ENCODE measurements at places on chromosomes 2 and 18.

DNA sequence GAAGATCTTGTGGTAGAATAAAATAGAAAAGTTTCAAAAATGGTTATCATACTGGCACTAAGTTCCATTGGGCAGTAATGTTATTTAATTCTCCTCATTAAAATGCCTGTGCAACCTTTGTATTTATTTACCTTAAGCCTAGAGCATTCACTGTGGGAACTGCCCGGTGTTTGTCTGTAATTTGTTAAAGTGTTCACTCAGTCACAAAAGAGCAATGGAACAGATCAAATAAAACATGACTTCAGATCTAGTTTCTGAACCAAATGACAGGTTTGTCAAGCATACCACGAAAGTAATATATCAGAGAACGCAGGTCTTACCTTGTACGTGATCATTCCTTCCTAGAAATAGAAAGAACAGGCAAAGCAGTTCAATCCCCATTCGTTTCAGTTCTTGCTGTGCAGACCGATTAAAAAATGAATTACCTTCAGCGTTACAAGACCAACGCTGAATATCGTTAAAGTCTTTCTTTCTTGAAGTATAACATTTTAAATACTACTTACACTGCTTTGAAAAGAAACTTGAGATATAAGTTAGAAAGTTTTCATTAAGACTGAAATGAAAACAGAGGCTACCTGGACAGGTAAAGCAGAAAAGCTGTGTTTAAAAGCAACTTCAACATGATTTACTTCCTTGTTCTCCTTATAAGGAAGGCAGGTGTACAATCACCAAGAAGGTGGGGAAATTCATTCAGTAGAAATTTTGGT lies at the start of gene ITGB6:
Gene ITGB6, minus strand, starts transcription at position 590 of the 707 bp plus-strand sequence. Its CDS starts 209 bp downstream, at position 381.
- no peak for DNase-seq

- no peak for DNase-seq
Measured at GRCh38 chr18:64219517-64219916, 70.6 kb upstream of the LINC00305 start.

DNA sequence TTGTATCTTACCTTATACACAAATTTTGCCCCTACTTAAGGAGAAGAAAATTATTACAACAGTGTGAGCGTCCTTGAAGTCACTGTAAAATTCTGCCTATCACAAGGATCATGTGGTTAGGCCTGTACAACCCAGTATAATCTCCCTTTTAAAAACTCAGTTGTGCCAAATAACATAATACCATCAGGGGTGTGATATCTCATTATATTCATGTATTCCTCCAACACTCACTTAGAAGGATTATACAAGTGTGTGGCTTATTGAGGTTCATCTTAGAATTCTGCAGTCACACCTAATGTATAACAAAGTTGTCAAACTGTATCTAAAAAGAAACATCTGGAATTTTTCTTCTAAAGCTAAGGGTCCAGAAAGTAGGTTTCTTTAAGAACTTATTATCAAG lies 998.8 kb upstream of the LRRTM1 start:
- no peak for DNase-seq

DNA sequence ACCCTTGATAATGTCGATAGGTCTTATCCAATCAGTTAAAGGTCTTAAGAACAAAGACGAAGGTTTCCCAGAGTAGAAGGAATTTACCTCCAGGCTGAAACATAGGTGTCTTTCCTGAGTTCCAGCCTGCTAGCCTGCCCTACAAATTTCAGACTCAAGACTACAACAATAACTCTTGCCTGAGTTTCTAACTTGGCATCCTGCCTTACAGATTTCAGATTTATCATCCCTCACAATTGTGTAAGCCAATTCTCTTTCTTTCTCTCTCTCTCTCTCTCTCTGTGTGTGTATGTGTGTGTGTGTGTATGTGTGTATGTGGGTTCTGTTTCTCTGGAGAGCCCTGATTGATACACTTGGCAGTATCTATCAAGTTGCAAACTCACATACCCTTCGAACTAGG lies 37.2 kb upstream of the B4GALT6 start:
- no peak for DNase-seq

GRCh38 chr2:100818606-100819369 lies 1.2 kb upstream of the NPAS2 start:
- peak; percentile 3 for DNase-seq

- DNase-seq, result no peak
Measured at GRCh38 chr2:190412966-190413365, 4.8 kb downstream of the MFSD6 start.

GRCh38 chr2:36753706-36754221 lies 57.3 kb downstream of the VIT start:
- DNase-seq, result no peak

DNA sequence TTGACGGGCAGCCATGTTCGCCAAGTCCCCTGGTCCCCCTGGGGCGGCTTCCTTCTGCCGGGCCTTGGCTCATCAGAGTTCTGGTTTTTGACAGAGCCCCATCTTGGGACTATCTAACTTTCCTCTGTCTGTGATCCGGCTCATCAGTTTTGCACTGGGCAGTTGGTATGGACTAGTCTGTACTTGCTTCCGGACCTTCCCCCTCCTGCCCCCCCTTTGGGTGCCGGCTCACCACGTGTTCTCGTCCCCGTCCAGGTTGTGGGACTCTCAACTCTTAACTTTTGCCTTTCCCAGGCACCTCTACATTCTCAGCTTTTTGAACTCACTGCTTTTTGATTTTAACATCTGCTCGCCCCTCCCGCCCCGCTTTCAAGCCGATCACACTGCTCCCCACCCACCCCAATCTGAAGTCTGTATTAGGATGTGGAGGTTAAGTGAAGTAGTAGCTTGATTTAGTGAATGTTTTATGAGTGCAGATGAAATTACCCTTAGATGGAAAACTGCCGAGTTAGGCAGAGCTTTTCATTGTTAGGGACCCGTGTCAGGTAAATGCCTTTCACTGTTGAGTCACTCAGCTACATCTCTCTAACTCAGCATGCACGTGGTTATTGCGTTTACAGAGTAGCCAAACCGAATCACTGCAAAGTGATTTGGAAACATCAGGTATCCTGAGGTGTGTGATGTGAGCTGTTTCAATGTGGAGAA lies 874 bp downstream of the WDR43 start:
- DNase-seq, result no peak

GRCh38 chr2:98269830-98270229 lies 76.4 kb upstream of the CNGA3 start:
- no peak for DNase-seq

DNA sequence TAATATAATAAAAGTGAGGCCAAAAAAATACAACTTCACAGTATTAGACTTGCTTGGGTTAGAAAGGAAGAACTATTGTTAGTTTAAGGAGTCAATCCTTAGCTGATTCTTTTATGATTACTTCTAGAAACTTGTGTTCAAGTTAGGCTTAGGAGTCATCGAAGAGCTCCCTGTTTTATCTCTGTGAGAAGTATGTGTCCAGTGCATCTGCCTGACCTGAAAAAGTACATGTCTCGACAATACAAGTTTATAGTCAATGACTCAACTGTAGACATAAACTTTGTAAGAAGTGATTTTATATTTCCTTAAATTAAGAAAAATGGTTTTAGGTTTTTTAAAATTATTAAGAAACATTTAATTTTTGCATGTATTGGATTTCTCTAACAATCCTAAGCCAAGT lies 571.2 kb downstream of the ZEB2 start:
- DNase-seq, result no peak

DNA sequence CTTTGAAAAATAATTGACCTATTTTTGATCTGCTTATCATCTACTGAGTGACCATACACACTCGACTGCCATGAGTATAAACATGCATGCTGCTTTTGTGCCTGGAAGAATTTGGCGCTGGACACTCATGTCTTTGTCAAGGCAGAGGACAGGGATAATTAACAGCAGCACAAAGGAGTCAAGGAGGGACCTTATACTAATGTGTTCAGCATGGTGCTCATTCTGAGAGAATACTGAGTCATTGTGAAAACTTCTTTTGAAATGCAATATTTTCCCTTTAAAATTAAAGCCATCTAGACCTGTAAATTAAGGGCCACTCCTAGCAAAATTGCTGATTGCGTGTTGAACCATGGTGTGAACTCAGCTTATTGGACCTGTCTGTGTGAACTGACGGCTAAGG lies 116.3 kb downstream of the ZNF532 start:
- no peak for DNase-seq

- DNase-seq, result no peak
Measured at GRCh38 chr2:200341376-200341775, 34.9 kb downstream of the SPATS2L start.

DNA sequence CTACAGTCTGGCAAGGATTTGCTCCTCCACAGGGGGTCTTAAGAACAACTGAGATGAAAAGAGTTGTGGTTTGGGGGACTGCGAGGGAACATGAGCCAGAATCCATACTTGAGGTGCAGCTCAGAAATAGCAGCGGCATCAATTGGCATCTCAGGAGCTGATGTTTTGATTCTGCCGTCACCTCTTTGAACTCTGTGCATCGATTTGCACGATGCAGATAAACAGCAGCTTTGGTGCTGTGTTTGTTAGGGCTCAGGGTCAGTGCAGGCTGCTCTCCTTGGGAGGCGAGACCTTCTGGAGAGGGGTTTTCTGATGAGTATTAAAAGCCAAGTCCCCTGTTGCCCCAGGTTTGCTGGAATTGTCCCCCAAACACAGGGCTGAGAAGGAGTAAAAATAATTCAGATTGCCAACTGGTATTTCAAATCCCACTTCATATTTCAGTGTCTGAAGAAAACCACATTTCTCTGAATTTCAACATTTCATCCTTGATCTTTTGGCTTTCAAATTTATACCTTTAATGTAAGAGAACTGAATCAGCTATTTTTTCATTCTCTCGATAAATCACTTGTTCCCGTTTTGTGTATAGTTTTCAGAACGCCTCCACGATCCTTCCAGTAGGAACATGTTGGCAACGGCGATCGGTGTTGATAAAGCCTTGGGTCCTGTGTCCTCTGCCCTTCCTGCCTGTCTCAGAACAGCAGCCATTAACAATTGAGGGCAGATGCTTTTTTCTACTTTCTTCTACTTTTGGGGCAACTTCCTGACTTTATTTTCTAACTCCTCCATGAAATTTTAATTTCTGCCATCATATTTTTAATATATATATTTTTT lies 65.0 kb downstream of the RAB31 start:
- no peak for DNase-seq

- DNase-seq, result no peak
Measured at GRCh38 chr18:79771446-79772107, 26.2 kb upstream of the KCNG2 start.

DNA sequence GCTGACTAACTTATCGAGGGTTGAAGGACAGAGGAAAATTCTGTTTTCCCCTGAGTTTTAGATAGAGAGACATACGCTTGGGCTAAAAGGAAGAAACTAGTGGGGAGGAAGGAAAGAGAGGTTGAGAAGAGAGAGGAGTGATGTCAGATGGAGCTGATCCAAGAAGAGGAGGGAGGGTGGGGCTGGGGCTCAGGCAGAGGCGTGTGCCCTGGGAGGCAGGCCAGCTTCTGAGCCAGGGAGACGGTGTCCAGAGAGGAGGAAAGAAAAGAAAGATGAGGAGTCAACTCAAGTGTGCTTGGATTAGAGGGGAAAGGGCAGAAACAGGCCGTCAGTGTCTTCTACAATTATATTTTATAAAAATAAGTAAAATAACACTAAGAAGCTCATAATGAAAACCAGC lies 56.2 kb downstream of the EMILIN2 start:
- DNase-seq, result no peak

- DNase-seq, result no peak
Measured at GRCh38 chr2:15735484-15736326, 144.0 kb downstream of the DDX1 start.

GRCh38 chr18:24561369-24561965 lies 101.0 kb downstream of the HRH4 start:
- DNase-seq, result no peak

GRCh38 chr2:153834662-153835061 lies 37.1 kb upstream of the GALNT13 start:
- no peak for DNase-seq

- DNase-seq, result no peak
Measured at GRCh38 chr2:16135196-16135912, 195.0 kb downstream of the MYCN start.

DNA sequence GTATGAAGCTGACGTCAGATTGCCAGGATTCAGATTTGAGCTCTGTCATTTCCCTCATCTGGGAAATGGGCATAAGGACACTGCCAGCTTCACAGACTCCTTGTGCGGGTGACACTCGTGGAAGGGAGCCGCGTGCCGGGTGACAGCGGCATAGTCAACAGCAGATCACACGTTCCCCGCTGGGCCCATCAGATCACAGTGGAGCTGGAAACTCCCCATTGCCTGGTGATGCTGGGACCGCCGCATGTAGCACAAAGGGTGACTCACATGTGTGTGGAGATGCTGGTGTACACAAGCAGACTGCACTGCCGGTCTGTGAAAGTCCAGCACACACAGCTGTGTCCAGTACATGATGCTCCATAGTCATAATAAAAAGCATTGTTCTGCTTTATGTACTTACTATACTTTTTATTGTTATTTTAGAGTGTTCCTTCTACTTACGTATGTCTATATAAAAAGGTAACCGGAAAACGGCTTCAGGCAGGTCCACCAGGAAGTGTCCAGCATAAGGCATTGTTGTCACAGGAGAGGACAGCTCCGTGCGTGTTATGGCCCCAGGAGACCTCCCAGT lies 31.8 kb downstream of the SALL3 start:
- DNase-seq, result no peak

GRCh38 chr2:173187941-173188788 lies 112.5 kb downstream of the MAP3K20 start:
- DNase-seq, result no peak

DNA sequence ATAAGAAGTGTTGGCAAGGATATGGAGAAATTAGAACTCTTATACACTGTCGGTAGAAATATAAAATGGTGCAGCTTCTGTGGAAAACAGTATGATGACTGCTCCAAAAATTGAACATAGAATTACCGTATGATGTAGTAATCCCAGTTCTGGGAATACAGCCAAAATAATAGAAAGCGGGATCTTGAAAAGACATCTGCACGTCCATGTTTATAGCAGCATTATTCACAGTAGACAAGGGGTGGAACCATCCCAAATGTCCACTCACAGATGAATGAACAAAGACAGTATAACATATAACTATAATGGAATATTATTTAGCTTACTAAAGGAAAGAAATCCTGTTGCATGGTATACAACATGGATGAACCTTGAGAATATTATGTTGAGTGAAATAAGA lies 257.7 kb downstream of the TDRD15 start:
- no peak for DNase-seq

DNA sequence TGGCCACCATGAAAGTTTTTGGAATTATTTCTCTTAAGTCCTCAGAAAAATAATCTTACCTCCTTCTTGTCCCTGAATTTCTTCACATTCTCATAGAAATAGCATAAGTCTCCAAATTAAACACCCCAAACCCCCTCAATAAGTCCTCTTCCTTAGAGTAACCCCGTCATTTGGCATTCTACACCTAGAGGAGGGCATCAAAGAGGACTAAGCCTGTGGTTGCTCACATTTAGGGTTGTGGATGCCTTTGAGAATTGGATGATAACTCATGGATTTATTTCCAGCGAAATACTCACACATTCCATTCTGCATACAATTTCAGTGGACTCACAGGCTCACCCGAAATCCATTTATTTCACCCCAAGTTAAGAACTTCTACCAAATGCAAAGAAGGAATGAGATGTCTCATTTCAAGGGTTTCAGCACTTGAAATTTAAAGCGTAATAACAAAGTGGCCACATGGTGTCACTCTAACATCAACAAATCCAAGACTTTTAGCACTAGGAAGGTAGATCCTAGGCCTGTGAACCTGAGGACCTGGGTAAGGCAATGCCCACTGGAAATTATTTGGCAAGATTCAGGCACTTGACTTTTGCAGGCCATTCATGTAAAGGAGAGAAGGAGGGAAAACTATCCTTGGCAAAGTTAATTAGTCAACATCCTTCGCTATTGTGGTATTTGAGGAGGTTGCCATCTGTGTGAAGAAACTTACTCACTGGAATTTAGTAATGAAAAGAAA lies 24.6 kb downstream of the DYTN start:
- DNase-seq, result no peak

Data from activated T-cell treated with anti-CD3 and anti-CD28 coated beads for 1 hour (primary cell).